ENCODE measurements at places on chromosomes 1 and 21.

- DNase-seq, result no peak
Measured at GRCh38 chr1:21621761-21622436, 47.3 kb downstream of the RAP1GAP start.

DNA sequence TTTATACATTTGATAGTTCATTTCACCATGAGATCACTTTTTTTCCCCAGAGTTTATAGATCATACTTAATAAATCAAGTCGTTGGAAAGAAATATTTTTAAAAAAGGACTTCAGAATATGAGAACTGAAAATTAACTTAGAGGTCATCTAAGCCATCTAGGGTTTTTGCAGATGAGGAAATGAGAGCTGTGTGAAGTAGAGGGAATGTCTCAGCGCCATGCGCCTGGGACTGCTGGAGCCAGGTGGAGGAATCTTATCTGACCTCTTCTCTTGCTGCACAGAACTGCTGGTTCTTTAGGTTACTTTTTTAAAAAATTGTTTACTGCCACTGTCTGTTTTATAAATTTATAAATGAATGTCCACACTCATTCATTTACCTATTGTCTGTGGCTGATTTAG is 11.5 kb downstream of the SH3BGR start:
- no peak for DNase-seq

DNA sequence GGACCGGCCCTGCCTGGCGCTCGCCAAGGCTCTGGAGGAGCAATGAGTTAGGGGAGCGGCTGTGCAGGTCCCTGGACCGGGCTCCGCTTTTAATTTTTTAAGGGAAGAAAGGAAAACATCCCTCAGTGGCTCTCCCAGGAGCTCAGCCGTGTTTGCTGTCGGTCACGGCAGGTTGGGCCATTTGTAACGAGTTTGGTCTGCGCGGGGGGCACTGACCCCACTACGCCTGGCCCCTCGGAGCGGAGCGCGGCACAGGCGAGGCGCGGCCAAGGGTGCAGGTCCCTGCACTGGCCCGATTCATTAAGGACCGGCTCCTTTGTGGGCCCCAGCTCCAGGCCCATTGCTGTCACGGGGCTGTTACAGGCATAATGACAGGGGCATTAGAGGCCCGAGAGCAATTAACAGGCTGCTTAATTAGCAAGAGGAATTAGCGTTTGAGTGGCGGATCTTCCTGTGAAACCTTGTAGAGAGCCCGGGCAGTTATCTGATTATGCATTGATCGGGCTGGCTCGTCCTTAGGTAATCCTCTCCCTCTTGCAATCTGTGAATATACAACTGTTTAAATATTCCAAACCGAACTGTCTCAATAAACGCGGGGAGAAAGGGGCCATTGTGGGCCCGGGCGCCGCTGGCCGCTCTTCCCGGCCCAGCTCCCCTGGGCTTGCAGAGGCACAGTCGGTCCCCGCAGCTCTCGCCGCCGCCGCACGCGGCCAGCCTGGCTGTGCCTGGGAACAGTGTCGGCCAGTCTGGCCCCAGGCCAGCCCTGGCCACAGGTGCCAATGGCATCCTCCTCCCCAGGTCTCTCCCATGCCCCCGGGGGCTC is 56.8 kb downstream of the PRDM16 start:
- DNase-seq, result no peak

DNA sequence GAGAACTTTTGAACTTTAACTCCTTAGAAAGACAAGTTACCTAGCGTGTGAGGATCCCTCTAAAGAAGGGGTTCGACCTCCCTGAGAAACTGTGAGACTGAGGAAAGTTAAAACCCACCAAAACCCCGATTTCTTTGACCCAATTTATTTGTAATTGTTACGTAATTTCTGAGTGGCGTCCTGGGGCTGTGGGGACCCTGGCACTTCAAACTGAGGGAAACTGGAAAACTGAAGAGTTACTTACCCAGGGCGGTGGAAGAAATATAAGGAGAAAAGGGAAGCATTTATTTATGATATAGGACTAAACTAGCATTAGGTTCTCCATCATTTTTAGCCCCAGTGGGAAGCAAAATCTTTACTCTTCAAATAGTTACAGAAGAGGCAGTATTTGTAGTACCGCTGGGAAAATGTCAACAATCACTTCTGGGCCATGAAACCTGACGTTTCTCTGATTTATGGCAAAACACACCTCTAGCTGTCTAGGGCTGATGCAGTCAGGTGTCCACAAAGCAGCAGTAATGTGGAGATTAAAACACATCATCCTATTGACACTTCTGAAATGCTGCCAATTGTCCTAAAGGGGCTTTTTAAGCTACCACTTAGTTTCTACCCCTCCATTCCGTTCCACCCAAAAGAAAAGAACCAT is 430 bp downstream of the S100B start:
- DNase-seq, result no peak

DNA sequence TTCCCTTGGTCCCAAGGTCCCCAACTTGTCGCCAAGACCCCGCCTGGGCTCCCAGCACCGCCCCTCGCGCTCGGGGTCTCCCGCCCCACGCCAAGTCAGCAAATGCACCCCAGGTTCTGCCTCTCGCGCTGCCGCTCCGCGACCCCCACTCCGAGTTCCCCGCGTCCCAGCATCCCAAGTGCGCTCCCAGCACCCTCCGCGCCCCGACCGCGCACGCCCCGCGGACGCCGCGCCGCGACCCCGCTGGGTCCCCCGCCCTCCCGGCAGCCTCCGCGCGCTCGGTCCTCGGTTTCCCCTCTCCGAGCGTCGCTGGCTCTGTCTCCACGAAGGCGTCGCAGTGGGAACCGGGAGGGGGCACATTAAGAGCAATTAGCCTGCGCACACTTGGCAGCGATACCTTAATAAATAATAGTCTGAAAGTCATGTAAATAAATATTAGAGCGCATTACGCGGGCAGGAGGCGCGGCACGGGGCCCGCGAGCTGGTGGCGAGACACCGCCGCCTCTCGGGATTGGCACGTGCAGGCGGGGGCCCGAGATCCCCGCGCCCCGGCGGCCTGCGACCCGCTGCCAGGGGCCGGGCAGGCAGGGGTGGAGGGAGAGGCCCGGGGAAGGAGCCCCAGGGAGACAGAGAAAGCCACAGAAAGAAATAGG is 75.9 kb downstream of the VWA5B1 start:
- no peak for DNase-seq

DNA sequence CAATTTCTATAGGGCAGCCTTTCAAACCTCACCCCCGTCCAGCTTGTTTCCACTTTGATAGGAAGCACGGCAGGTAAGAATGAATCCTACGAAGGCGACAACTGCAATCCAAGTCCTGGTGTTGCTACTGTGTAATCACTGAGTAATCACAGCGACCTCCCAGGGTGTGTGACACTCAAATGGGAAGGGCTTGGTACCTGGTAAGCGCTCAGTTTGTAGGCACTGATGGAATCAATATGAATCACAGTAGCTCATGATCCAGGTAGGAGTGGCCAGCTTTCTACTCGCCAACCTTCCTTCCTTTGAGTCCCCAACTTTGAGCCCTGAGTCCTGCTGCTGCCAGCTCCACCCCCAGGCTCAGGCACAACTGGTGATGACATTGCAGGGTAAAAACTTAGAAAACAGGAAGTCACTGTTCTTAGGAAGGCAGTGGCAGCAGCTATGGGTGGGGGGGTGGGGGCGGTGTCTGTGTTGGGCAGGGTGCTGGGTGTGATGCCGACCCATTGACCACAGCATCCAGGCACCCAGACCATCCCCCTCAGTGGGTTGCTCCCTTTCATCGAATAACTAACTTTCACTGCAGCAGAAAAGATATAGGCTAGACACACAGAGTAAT is 70.7 kb downstream of the CD247 start:
- peak; percentile 57 for DNase-seq

DNA sequence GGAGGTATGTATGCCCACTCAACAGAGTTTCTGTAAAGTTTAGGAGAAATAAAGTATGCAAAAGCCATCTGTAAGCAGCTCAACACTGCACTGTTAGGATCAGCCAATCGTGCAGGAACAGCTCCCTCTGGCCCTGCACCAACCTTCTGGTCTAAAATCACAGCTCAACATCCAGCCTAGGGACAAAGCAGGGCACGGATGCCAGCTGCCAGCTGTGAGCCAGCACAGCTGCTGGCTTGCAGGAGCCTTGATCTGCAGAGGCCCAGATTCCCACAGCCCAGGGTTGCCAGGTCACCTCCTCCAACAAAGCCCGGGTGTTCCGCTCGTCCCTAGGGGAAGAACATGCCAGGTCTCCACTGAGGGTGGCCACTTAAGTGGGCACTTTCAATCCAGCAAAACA is 8.6 kb downstream of the ACOT7 start:
- no peak for DNase-seq

DNA sequence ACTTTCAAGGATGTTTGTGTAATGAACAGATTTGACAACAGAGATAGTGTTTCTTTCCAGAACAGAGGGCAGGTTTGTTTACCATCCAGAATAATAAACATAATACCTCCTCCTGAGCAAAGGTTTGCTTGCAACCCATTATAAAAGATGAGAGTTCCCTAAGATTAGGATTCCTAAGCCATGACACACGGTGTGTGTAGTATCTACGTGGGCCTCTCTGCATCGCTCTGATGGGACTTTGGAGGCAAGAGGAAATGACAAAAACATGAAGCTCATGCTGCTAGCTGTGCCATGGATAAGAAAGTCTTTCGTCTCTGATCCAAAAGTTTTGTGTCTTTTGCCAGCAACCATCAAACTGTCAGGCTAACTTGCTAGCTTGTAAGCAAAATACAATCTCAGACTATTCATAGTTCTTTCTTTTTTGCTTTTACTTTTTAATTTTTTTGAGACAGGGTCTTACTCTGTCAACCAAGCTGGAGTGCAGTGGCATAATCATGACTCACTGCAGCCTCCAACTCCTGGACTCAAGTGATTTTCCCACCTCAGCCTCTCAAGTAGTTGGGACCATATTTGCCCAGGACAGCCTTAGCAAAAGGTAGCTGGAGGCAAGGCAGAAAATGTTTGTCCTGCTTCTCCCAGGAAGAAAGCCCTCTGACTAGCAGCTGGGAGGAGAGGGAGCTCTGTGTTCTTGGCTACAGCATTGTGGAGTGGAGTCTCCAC is 81.1 kb downstream of the LHX4 start:
- no peak for DNase-seq

- no peak for DNase-seq
Measured at GRCh38 chr1:6423321-6423999, 1.1 kb upstream of the ESPN start.

DNA sequence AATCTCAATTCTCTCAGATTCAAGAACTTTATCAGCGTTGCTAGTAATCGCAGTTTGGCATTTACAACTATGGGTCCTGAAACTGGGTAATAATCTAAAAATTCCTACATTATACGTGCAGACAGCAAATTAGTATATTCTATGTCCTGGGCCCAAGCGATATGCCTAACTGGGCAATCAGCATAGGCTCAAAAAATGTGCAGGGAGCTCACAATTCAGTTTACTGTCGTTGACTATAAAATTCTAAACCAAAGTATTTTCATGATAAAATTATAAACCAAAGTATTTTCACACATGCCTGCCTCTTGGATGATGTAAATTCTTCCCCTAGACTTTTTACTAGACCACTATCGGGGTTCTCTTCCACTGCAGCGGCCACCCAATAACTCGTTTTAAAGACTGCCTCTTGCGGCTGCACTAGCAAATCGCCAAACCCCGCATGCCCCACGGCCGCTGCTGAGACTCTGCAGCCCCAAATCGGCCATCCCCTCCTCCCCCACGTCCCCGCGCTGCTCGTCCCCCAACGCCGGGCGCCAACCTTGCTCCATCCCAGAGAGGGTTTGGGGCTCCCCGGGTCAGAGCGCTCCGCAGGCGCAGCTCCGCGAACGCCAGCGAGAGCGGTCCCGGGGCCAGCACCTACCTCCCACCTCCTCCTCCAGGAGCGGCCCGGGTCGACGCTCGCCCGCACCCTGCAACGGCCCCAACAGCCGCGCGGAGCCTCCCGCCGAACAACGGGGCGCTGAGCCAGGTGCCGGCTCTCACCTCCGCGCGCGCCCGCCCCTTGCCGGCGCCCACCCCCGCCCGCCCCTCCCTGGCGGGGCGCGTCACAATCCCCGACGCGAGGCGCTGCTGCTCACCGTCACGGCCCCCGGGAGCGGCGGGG is 506 bp downstream of the SSX2IP start:
- DNase-seq, result peak; percentile 77

DNA sequence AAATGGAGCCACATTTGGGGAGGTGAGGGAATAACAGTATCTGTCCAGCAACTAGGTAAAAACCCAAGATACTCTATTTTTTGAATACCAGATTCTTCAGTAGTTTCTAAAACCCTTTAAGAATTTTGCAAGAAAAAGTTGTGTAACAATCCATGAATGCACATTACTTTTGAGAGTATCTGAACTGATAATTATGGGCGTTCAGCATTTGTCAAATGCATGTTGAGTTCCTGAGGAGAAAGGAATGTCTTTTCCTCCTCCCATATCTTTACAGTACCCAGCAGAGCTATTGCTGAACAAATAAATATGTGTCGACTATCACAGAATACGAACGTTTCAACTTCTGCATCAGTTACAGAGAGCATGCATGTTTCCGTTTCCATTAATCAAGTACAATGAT is 104.5 kb downstream of the PCNX2 start:
- DNase-seq, result no peak

DNA sequence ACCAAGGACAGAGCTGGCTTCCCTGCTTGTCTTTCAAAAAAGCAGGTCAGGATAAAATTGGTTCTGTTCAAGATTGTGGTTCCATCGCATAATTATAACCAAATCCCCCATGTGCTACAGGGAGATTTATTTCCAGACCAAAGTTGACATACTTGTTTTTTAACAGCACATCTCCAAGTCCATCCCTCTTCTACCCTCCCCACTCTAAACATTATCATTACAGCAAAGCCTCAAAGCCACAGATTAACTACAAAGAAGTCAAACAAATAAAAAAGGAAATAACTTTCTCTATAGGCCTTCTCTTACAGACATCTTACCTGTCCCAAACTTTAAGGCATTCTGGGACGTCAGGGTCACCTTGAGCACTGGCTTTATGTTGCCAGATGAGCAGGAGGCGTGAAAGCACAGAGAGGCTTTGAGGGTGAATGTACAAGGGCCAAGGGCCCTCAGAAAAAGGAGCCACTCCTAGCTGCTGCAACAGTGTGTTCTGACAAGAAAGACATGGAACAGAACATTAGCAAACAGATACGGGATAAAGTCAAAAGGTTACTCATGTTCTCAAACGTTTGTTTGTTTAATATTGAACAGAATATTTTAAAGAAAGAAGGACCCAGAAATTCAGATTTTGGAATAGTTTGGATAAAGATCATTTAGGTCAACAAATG is 31.2 kb downstream of the UBR4 start:
- no peak for DNase-seq

DNA sequence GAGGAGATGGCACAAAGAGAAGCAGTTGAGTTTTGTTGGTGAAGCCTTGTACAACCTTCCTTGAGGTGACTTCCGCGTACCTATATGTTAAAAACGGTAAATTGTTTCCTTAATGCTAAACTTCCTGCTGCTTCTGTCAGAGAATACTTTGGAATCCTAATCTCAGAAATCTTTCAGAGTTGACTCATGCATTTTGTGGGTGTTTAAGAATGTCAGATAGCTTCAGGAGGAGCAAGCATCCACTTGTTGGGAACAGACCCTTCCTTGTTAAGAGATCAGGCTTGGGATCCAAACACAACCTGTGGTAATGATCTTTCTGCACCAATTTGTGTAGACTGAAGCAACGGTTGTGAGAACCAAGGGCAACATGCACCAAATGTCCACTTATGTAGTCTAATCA is 29.5 kb downstream of the AK4 start:
- DNase-seq, result no peak

GRCh38 chr1:93699503-93700168 is 18.0 kb upstream of the BCAR3 start:
- DNase-seq, result peak; percentile 62

Data from coronary artery (tissue), 2 donors.